ENCODE measurements at places on chromosomes 7 and 10.

DNA sequence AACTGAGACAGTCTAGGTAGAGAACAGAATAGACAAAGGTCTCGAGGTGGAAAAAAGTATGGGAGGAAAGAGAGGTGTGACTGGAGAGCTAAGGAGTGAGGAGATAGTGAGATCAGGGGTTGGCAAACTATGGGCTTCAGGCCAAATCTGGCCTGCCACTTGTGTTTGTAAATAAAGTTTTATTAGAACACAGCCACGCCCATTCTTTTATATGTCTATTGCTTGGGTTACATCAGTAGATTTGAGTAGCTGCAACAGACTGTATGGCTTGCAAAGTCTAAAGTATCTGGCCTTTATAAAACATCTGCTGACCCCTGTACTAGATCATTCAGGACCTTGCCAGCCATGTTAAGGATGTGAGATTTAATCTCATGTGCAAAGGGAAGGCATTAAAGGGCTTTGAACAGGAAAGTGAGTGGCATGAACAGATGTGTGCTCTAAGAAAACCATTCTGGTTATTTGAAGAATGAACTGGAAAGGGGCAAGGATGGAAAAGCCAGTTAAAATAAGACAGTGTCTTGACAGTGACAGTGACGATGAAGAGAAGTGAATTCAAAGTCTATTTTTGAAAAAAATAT is 240.3 kb downstream of the RNLS start:
- no peak for DNase-seq

- no peak for DNase-seq
Observed at GRCh38 chr10:110171032-110171431, 36.4 kb upstream of the MXI1 start.

DNA sequence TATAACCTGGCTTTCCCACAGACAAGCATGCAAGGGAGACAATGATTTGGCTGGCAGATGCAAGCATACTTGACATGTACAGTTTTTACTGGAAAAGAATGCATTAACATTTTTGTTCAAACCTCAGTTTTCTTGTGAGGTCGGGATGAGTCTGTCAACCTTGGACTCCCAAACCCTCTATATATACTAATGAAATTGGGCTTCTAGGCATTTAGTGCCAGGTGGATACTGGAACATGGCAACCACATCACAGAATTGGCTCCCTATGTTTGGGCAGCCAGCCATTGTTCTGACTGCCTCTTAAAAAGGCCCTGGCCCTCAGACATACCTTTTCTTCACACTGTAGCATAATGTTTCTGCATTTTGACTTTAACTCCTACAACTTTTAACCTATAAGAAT is 39.1 kb downstream of the CDK6 start:
- no peak for DNase-seq

DNA sequence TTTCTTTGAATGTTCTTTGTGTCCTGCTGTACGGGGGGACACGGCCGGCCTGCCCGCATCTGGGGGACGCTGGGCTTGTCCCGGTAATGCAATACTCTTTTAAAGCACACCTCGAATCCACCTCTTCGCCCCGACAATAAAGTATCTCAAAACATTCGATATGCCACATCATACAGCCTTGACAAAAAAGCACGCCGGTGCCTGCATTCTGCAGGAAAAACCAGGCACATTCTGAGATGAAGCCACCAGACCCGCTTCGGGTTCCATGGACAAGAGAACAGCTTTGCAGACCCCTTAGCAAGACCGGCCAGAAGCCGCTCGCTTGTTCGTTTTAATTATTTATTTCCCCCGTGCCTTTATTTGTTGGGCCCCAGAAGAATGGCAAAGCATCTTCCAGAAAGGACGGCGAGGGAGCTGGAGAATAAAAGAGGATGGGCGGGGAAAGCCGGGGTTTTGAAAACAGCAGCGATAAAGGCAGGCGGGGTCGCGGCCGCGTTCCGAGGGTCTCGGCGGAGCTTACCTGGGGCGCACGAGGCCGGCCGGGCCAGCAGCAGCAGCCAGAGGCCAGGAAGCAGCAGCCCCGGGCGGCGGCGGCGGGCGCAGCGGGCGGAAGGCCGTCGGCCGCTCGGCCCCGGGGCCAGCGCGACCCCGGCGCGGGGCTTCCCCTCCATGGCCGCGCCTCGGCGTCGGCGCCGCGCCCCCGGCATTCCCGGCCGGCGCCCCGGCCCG is 462 bp downstream of the KIAA1549 start:
- DNase-seq: no peak

- no peak for DNase-seq
Observed at GRCh38 chr7:117682681-117683385, 190.4 kb downstream of the CTTNBP2 start.

- DNase-seq: no peak
Observed at GRCh38 chr10:101576211-101576863, 11.7 kb downstream of the POLL start.

DNA sequence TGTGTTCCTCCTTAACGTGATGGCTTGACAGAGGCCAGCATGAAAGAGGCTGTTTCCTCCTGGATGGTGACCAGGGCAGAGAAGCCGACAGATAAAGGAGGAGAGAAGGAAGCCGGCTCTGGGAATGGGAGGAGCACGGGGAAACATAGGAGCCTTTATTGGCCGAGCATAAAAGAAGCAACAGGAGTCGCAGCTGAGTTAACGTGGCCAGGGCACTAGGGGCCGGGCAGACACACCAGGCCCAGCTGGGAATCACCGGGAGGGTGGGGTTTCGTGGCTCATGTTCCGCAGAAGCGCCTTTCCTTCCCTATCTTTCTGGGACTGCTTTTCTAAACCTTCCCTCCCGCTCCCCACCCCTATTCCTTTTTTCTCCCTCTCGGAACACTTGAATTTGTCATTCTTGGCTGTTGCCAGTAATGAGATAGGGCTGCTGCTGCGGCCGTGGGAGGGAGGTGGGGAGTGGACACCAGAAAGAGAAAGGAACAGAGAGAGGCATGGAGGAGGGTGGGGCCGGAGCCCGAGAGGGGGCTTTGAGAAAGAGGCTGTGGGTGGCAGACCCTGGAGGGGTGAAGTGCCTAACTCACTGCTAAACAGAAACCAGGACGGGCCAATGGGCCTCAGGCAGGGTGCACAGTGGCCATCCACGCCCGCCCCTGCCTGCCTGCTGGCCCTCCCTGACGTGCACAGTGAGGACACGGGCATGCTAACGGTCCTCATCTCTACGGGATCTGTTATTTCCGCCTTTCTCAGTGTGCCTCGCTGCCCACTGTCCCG is 65.2 kb downstream of the COL13A1 start:
- DNase-seq: no peak

GRCh38 chr10:64798297-64798696 is 1277.1 kb downstream of the REEP3 start:
- DNase-seq: no peak
